HEK293T (cell line): ENCODE measurements at places on chromosomes 2 and 18.

- no peak for DNase-seq
Measured at GRCh38 chr2:12816379-12817306, 99.9 kb downstream of the TRIB2 start.

DNA sequence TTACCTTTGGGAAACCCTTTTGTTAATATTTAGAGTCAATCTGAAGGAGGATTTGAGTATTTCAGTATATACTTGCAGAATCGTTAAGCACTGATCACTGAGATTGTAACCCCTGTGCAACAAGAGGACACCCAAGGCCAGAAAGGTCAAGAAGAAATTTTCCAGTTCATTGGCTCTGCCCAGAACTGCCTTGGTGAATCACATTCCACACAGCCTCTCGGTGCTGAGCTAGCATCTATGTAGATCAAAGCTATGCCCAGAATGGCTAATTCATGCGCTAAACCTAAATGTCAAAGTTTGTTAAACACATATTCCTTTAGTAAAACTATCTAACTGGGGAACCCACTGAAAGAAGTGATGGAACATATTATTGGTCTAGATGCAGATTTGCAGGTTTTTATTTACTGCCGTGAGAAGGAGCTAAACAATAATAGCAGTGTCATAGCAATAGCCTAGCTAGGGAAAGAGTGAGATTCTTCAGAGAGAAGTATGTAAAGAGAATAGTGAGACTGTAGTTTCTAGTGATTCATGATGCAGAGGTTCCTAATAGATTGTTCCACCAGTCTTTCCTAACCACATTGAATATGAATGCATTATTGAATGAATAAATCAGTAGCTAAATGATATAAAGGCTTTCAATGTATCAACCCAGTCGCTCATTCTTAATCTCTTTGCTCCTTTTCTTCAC, 423.2 kb upstream of the CRIM1 start:
- no peak for DNase-seq

GRCh38 chr2:187440101-187440675, 7.9 kb downstream of the CALCRL start:
- DNase-seq = no peak

GRCh38 chr18:38174594-38174993, 609.0 kb upstream of the CELF4 start:
- no peak for DNase-seq

DNA sequence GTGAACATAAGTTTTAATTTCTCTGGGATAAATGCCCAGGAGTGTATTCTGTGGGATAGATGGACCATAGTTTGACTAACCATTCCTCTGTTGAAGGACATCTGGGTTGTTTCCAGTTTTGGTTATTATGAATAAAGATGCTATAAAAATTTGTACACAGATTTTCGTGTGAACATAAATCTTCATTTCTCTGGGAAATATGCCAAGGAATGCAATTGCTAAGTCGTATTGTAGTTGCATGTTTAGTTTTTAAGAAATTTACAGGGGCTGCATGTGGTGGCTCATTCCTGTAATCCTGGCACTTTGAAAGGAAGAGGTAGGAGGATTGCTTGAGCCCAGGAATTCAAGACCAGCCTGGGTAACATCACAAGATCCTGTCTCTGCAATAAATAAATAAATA, 6.9 kb upstream of the SLC11A1 start:
- DNase-seq = no peak
